Bladder microvascular endothelial cell (primary cell): ENCODE measurements at places on chromosomes 1 and 21. TPM values are rescaled to one million over a fixed set of nuclear protein-coding genes. Genes with fewer than 3 reads are reported as not detected.

OR10J1 gene
- not detected in 2 replicates for total RNA-seq

DIO1 gene
- total RNA-seq: not detected in 2 replicates

FNBP1L gene
- total RNA-seq: 60.2 and 104 TPM in 2 replicates

PERM1 gene
- total RNA-seq: not detected in 2 replicates

NPPA gene
- not detected in 2 replicates for total RNA-seq
